ENCODE measurements at places on chromosomes 4 and X. TPM values are rescaled to one million over a fixed set of nuclear protein-coding genes. Genes with fewer than 3 reads are reported as not detected.

- no peak for DNase-seq
Observed at GRCh38 chr4:56321251-56321650, 66.0 kb downstream of the AASDH start.

- no peak for DNase-seq
Observed at GRCh38 chr4:128675083-128675482, 134.4 kb upstream of the JADE1 start.

GRCh38 chrX:139725720-139726119 lies 17.8 kb upstream of the MCF2 start:
- DNase-seq: no peak

DNA sequence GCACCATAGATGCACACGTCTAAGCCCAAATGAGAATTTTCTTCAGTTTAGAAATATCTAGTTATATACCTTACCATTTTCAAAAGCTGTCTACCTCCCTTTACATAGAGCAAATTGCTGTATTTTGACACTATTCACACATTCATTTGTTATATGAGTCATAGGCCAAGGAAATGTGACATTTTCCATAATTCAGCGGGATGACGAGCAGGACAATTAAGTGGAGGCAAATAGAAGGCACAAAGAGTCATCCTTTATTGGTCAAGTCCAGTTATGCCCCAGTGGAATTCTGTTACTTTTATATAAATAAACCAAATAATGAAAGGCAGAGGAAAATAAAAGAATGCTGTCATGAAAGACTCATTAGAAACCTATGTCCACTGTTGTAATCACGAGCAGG lies 27.9 kb downstream of the FGF13 start:
- DNase-seq: no peak

DNA sequence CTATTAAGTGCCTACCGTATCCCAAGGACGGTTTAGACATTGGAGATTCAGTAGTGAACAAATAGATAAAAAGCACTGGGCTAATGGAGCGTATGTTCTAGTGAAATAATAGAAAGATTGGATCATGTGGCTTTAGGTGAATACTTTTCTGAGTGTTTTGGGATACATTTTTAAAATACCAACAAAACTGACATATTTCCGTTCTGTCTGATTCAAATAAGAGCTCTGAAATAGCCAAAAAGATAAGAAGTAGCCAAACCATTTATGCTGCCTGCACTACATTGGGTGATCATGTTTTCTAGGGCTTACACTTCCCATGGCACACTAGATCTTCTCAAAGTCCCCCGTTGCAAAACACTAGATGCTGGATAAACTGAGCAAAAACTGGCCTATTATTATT lies 14.2 kb downstream of the IGFBP7 start:
- DNase-seq: no peak

DNA sequence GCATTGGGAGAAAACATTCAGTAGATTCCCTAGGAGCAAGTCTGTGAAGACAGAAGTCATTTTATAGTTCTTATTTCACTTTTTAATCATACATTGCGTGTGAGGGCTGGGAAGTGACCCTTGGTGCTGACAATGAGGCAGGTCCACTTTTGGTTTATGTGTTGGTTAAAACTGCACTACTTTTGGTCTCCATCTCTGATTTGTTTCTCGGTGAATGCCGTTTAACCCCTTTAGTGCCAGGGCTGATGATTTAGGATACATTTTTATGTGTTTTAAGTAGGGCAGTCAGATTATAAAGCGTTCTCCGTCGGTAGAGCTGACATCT lies 110.4 kb downstream of the AFF1 start:
- no peak for DNase-seq

GRCh38 chr4:134147941-134148340 lies 53.6 kb downstream of the PABPC4L start:
- no peak for DNase-seq

GRCh38 chr4:3044870-3045819 lies 29.2 kb downstream of the HTT-AS start:
- DNase-seq: peak; percentile 64

DNA sequence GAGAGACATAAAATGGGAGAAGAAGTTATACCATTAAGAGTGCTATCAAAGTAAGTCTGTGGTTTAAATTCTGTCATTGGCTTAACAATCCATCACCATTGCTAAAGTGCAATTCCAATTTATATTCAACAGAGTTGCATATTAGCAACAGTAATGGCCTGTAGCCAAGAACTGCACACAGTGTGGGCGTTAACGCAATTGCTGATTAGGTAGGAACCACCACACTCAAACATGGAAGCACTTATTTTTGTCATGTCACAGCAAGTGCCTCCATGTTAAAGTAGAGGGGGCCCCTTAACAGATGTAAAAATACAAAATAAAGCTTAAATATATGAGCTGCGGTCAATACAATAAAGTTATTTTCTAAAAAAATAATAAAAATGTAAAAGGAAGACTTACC lies 10.8 kb downstream of the LARP7 start:
- no peak for DNase-seq

DNA sequence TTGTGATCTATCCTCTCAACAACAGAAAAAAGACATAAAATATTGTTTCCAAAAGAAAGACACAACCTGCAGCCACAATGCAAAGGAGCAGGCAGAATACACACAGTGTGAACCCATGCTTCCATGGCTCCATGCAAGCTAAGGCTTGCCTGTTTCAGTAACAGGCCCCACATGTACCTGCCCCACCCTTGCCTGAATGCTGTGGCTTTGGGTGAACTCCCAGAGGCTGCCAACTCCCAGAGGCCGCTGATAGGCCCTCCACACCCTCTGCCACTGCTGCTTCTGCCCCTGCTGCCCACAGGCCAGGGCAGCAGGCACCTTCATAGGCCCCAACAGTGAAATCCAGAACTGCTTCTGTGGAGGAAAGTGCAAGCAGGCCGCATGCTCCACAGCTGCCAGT lies 313.9 kb downstream of the CHIC1 start:
- no peak for DNase-seq

DNA sequence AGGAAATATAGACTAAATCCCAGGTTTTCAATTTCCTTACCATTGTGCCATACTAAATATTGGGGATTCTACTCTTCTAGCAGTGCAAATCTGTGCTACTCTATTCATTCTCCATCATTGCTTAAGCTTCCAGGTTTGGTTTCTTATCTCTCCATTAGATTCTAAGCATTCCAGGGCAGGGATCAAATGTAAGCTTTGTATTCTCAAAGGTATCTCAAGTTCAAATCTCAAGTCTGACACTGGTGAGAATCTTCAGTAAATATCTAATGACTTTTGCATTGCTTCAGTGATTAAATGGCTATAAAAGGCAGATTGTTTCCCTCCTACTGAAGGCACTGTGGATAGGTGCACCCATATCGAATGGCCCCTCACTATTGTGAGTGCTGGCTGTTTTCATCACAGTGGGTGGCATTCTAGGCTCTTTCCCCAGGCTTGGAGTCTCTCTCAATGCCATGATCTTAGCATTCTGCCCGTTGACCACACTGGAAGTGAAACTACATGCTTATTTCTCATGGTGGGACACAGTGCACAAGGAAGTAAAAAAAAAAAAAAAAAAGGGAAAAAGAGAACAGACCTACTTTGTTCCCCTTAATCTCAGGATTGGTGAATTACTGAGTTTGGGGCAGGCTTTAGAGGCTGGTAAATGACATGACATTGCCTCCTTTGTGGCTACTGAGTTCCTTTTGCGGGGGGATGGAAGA lies 28.7 kb downstream of the FAM9C start:
- DNase-seq: no peak

GRCh38 chr4:122827258-122827878 lies 737 bp downstream of the FGF2 start:
- peak; percentile 25 for DNase-seq

DNA sequence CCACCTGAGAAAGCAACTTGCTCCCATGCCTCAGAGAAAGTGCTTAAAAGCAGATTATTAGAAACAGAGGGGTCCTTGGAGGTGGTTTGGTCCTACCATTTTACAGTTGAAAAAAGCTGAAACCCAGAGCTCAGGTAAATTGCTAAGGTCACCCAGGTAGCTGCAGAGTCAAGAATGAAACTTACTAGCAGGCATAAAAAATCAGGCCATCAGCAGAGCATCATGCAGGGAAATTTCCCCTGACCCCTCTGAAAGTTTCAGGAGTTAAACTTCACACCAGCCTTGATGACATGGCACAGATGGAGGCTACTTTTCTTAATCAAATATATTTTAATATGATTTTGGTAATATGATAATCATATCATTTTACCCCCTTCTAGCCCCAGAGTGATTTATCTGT lies 70.3 kb downstream of the IRF2 start:
- no peak for DNase-seq

The TBC1D19 gene
- total RNA-seq: 11.6 TPM

The MCF2 gene
- total RNA-seq: not detected

The SLC9B1 gene
- total RNA-seq: 0.65 TPM

The REPS2 gene
- 17.2 TPM for total RNA-seq

All from mucosa of descending colon (tissue), 3 donors.